Fibroblast of skin of right quadriceps (primary cell): ENCODE measurements at places on chromosomes 4 and X.

DNA sequence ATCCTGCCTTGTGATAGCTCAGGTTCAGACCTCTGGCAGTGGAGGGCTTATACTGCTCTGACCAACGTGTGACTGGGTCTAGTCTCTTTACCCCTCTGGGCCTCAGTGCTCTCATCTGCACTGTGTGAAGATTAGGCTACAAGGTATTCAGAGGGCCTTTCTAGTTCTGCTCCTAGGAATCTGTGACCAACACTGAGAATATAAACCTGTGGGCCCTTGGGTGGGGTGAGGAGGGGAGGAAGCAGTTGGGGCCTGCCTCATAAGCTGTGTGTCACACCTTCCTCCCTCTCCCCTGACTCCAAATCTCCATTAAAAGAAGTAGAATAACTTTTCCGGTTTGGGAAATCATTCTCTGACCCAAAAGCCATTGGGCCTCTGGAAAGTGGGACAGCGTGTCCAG lies 66.3 kb upstream of the MSN start:
- no peak for DNase-seq

DNA sequence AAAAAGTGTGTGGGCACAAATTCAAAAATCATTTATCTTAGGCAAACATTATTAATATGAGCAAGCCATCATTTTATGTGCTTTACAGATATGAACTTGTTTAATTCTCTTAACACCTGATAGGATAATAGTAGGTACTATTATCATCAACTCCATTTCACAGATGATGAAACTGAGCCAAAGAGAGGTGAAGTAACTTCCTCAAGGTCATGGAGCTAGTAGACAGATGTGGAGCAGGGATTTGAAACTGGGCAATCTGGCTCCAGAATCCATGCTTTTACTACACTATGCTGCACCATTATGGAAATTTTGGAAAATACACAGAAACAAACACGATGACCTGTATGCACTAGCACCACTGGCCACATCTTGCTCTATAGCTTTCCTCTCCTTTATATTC lies 1.0 kb upstream of the PIN4 start:
- DNase-seq, result no peak

DNA sequence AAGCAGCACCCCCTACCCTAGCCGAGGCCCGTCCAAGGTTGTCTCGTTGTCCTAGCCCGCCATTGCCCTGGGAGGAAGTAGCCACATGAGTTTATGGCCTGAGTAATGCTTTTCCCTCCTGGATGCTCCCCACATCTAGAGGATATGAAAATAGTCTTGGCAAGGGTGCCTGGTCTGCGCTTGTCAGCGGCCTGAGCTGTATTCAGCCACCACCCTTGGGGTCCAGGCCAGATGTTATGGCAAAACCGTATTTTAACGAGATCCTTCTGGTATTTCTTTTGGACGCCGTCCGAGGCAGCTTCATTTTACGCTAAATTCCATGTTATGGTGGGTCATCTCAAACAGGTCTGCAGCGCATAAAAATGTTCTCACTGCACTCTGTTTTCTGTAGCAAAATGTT lies 89.3 kb downstream of the GPR143 start:
- DNase-seq, result peak; percentile 51

- DNase-seq, result no peak
These were observed 56.7 kb upstream of the ADGRL3 start for GRCh38 chr4:61143461-61143860.

- no peak for DNase-seq
These were observed 1871.5 kb downstream of the ARAP2 start for GRCh38 chr4:34372815-34373214.

GRCh38 chr4:79632114-79632513 lies 224.1 kb upstream of the GK2 start:
- DNase-seq, result no peak

- DNase-seq, result no peak
These were observed 240.4 kb upstream of the ZCCHC13 start for GRCh38 chrX:74063426-74064155.

DNA sequence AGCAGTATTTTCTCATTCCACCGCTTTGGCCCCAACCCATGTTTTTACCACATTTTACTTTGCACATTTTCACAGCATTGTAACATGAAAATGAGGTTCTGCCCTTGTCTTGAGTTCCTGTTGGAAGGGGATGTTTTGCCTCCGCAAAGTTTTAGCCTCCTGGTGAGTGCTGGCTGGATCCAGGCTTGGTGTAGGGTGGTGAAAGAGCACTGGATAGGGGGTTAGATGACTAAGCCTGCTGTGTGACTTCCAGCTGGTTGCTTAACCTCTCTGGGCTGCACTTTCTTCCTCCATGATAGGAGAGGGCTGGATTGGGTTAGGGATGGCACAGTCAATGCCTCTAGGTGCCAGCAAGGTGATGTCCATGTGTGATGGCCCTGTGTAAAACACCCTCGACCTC lies 28.9 kb downstream of the CYTL1 start:
- no peak for DNase-seq

GRCh38 chr4:9608300-9608699 lies 164.1 kb downstream of the DEFB131A start:
- DNase-seq, result no peak

- DNase-seq, result peak; percentile 49
These were observed 43.9 kb upstream of the GEMIN8 start for GRCh38 chrX:14073556-14073955.

GRCh38 chr4:155787113-155787710 lies 28.4 kb downstream of the GUCY1B1 start:
- peak; percentile 66 for DNase-seq

GRCh38 chrX:50036426-50036825 lies 114.0 kb downstream of the CLCN5 start:
- DNase-seq, result no peak

GRCh38 chr4:22969287-22969896 lies 276.7 kb downstream of the GBA3 start:
- peak; percentile 92 for DNase-seq

DNA sequence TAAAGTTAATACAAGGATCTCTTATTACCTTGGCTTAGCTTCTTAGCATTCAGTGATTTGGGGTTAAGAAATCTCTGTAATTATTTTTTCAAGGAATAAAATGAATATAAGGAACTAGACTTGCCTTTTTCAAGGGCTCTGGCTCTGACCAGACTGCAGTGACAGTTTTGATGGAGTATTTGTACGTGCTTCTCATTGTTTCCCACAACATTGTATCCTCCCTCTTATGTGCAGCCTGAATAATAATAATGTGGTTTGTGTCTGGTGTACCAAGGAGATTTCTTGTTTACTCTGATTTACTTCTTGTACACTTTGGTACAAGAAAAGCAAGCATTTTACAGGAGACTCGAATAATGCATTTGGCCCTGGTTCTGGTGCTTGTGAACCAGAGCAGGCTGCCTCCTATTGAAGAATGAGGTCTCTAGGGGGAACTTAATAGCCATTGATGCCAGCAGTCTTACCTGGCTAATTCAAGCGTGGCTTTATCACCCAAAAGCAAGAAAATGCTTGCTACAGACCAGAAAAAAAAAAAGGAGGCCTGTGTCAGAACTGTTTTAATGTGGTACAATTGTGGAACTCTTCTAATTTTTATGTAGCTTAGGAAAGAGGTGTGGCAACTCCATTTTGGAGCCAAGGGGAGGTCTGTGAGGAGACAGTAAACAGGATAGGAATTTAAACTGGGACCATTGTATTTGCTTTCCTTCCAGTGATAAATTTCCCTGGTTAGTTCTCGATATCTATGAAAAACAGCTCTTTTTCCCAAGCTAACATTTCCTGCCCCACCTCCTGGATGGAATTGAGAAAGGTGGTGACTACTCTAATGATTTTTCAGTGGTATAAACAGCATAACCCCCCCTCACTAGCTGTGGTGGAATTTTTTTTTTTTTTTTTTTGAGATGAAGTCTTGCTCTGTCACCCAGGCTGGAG lies 5.6 kb downstream of the OTC start:
- no peak for DNase-seq

GRCh38 chr4:71860643-71861042 lies 76.8 kb upstream of the GC start:
- peak; percentile 1 for DNase-seq

DNA sequence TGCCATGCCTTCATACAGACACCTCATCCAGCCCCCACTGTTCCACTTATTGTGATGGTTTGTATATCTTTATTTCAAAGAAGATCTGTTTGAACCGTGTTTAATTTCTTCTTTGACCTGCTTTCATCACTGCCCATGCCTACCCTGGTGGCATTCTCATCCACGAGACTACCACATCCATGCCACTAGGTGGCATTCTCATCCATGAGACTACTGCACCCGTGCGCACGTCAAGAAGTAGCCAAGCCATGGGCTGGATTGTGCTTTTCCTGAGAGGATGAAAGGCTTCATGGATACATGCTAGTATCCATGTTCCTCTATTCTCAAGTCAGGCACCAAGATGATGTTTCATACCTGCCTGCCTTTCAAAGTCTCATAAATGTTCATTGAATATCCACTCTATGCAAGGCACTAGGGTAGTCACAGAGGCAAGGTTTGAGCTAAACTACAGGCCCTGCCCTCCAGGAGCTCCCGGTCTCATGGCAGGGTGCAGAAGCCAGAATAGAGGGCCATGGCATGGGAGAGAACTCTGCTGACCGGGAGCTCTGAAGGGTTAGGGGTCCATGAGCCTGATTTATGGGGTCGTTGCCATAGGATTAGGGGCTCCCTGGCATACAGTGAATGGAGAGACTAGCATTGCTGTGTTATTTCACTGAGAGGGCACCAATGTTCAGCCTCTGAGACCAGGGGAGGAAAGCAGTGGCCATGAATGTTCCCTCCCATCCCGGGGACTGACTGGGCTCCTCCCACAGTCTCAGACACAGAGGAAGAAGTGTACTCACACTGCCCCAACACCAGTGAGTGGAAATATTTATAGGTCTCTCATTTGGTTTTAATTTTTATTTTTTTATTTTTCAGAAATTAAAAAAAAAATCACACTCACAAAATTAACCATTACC lies 24.8 kb upstream of the EOLA2 start:
- peak; percentile 68 for DNase-seq
